NCI-H460 (cell line): ENCODE measurements at places on chromosomes 3 and 15.

DNA sequence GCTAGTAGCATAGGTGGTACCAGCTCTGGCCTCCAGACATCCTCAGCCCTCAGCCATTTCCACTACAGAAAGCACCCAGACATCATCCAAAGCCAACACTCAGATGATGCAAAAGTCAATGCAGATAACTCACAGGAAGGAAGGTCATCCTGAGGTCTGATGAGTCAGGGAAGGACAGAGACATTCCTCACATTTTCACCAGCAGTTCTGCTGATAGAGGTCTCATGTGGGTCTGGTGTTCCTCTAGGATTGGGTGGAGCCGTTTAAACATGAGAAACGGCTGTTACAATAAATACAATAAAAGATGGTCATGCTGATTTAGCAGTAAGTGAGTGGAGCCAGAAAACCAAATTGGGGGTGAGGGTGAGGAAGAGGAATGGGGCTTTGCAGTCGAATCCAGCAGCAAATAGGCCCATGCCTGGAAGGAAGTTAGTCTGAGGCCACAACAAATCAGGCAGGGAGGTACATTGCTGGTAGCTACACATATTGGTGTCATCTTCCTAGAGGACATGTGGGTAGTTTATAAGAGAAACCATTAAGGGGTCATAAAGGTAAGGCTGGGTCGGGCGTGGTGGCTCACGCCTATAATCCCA lies 33.3 kb upstream of the FLNB start:
- DNase-seq = peak; percentile 97

DNA sequence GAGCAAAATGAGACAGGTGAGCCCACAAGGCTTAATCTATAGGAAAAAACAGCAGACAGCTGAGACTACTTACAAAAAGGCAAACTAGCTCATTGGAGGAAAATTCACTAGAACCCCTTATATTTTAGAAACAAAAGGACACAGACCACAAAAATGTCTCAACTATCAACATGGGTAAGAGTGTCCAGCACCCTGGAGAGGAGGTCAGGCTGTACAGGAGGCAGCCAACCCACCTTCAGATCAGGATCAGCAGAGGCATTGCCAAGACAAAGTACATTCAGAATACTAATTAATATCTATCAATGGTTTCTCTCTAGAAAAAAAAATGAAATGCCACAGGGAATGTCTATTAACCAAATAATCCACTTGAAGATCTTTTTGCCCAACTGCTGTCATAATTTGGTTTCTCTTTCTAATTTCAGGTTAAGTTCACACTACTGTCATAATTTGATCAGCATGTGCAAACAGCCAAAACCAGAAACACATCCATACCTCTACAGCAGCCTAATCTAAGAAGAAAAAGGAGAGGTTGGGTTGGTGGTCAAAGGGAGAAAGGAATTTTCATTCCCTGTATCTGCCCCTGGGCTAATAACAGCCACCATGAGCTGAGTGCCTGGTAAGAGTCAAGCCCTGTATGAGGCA lies 26.0 kb upstream of the THBS1 start:
- DNase-seq = no peak

- no peak for DNase-seq
These were observed 67.2 kb downstream of the ST6GAL1 start for GRCh38 chr3:186997473-186997939.

- DNase-seq = no peak
These were observed 12.3 kb downstream of the ARL13B start for GRCh38 chr3:93992207-93992606.

GRCh38 chr3:149306751-149307434 lies 26.5 kb downstream of the TM4SF18 start:
- no peak for DNase-seq

- no peak for DNase-seq
These were observed 22.7 kb downstream of the TRA2B start for GRCh38 chr3:185914911-185915629.

DNA sequence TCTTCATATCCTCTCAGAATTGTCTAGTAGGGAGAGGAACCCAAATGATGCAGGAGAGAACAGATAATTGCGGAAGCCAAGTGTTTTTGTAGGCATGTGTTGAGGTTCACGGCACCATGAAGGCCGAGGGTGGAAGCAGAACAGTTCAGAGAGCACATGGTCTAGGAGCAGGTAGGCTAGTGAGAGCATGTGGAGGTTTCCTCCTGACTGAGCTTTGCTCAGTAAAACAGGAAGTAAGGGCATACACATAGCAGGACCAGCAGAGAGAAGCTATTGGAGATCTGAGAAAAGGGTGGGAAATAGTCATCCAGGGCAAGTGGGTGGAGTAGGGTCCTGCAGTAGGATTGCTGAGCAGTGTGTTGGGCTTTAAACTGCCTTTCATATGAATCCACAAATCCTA lies 491.1 kb downstream of the FHIT start:
- no peak for DNase-seq

DNA sequence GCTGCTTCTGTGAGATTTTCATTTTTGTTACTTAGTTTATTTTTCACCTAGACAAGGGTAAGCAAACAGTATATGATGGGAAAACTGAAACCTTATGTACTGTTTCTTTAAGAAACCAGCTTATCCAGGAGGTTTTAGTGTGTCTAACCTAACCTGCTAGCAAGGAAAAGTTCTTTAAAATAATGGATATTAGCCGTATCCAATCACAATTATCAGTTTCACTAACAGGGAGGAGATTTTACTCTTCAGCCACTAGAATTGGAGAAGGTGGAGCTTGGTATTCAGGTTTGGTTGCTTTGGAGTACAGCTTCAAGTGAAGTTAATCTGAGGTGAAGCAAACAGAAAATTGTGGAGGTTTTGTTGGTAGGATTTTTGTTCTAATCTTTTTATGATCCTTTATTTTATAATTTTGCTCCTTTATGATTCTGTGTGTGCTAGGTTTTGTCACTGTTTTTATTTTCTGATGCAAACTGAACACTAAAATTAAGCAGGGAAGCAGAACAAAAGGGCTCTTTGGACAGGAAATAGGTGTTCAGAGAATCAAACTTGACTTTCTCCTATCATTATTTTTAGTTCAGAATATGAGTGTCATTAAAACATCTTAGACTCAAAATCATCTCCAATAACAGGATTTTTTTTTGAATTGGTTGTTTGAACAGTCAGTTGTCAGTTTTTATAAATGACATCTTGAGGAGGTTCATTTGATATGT lies 13.0 kb downstream of the ZFAND6 start:
- DNase-seq = peak; percentile 83

GRCh38 chr3:143974271-143975238 lies 2.9 kb downstream of the DIPK2A start:
- no peak for DNase-seq

DNA sequence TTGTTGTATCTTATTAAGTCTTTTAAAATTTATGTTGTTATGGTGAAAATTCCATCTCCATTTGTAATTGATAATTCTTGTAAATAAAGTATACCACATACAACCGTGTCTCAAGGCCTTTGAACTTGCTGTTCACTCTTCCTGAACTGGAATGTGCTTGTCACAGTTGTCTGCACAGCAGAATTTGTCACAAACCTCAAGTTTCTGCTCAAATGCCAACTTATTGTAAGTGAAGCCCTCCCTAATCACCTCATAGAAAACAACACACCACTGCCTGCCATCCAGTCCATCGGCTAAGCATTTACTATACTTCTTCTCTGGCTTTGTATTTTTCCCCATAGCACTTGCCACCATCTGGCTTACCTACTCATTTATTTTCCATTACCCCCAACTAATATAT lies 192.3 kb downstream of the THRB start:
- no peak for DNase-seq

- no peak for DNase-seq
These were observed 8.1 kb downstream of the ABTB1 start for GRCh38 chr3:127680798-127681221.

- DNase-seq = no peak
These were observed 4.8 kb downstream of the PAQR5 start for GRCh38 chr15:69303337-69304181.
